GM23338 (cell line): ENCODE measurements at places on chromosomes 7 and 10. TPM values are rescaled to one million over a fixed set of nuclear protein-coding genes. Genes with fewer than 3 reads are reported as not detected.
A peak's percentile ranks its signal among the peaks of the same experiment; 100 is the strongest.

GRCh38 chr7:155375337-155376277 is 77.9 kb downstream of the INSIG1 start:
- DNase-seq: peak; percentile 51

GRCh38 chr10:128462844-128463243 is 336.6 kb upstream of the MKI67 start:
- no peak for DNase-seq

DNA sequence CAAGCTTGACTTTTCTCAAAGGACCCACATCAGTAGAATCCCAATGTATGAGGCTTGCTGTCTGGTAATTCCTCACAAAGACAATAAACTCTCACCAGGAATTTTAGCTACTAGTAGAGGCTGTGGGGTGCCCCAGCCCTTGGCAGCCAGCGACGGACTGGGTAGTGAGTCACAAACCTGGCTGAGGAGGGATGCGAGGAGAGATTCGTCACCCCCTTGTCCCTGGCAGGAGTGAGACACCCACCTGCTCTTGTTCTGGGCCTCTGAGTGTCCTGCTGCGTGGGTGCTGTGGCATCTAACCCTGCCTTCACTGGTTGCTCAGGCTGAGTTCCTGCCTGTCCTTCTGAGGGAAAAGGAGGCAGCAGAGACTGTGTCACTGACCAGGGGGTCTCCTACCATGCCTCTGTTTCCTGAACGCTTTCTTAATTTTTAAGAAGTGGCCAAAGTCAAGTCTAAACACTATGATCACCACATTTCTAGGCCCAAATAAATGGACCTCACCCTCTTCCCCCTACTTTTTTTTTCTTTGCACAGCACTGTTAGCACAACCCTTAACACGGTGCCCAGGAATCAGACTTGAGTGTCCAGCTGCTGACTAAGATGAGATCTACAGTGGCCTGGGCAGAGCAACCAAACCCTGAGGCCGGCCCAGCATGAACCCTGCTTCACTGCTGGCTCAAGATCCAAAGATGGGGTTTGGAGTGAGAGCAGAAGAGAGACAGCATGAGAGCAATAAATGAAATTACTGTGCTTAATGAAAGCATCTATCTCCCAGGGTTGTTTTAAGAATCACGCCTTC is 146.4 kb downstream of the ANLN start:
- DNase-seq: no peak

Gene TNRC18
- 6.9 and 17.5 TPM in 2 replicates for total RNA-seq

- DNase-seq: no peak
Measured at GRCh38 chr10:132254841-132255240, 52.9 kb downstream of the STK32C start.
